ENCODE measurements at places on chromosomes 13 and 19.

- DNase-seq, result no peak
These were observed 1.7 kb downstream of the PCDH8 start for GRCh38 chr13:52846567-52847321.

- DNase-seq, result no peak
These were observed 559.0 kb downstream of the TBC1D4 start for GRCh38 chr13:74922963-74923362.

DNA sequence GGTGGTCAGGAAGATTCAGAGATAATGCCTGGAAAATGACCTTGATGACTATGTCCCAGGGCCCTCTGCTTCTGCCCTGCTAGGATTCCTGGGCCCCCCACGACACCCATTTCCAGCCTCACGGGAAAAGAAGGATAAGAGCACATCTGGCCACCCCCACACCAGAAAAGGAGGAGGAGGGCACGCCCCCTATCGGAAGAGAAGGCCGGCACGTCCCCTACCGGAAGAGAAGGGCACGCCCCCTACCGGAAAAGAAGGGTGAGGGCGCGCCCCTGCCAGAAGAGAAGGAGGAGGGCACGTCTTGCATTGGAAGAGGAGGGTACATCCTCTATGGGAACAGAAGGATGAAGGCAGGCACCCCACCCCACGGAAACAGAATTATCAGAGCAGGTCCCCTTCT is 84.3 kb downstream of the IER2 start:
- peak; percentile 66 for DNase-seq

DNA sequence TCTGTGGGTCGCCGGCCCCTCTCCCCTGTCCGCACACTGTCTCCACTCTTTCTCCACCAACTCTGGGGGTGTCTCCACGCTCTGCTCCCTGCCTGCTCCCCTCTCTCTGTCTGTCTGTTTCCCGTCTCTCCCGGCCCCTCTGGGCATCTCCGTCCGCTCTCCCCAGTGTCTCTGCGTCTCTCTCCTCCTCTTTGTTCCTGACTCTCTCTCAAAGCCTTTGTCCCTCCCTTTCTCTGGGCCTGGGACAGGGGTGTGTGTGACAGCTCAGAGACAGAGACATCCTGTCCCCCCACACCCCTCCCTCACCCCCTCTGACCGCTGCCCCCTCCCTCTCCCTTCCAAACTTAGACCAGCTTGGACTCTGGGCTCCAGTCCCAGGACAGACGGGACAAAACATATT is 668 bp upstream of the SBK3 start:
- no peak for DNase-seq

- DNase-seq, result no peak
These were observed 120.9 kb downstream of the NUFIP1 start for GRCh38 chr13:44868397-44868796.

DNA sequence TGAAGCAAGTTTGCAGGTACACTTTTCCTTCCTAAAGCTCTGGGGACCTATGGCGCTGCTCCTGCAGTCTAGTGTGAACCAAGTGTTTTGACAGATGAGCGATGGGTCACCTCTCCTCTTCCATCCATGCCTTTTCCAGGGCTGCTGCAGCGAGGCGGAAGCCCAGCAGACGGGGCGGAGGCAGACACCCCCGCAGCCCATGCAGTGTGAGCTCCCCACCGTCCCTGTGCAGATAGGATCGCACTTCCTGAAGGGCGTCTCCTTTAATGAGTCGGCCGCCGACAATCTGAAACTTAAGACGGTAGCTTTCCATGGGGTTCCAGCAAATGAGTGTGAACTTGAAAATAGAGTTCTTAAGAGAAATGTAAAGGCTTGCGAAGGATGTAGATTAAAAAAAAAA is 37.1 kb upstream of the GPI start:
- DNase-seq, result no peak

DNA sequence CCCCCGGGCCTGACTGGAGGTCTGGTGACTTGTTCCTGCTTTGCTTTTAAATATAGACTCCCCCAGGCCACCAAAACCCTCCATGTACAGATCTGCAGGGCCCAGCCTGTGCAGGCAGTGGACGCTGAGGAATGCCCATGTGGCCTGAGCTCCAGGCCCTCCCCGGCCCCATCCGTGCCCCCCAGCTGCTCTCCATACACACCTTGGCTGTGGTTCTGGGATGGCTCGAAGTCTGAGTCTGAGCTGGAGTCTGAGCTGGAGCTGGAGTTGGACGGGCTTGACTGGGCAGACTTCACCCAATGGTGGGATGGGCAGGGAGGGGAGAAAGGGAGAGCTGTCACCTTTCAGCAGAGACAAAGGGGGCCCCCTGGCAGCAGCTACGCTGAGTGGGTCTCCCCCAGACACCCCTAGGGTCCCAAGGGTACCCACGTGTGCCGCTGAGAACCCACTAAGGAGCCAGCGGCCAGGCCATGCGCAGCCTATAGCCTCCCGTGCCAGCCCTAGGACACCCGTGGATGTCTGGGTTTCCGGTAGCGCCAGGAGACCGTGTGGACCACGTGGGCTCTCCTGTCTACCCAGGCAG is 61.9 kb downstream of the MLLT1 start:
- DNase-seq, result no peak

DNA sequence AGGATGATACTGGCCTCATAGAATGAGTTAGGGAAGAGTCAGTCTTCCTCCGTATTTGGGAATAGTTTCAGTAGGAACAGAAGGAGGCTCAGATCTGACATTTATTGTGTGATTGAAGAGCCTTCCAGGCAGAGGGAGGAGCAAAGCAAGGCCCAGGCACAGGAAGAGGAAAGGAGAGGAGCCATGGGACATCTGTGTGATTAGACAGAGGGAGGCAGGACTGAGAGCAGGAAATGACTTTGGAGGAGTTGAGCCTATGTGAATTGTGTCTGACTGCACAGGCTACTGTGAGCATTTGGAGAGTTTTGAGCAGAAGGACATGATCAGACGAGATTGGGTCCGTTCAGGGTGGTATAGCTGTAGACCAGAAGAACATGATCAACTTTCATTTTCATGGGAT is 8.5 kb downstream of the SIGLEC7 start:
- DNase-seq, result no peak

- no peak for DNase-seq
These were observed 546.1 kb downstream of the SUCLA2 start for GRCh38 chr13:47454986-47455385.

- DNase-seq, result peak; percentile 78
These were observed 46.7 kb downstream of the ZNF846 start for GRCh38 chr19:9721861-9722260.

GRCh38 chr13:95267662-95268342 is 33.4 kb downstream of the ABCC4 start:
- no peak for DNase-seq

DNA sequence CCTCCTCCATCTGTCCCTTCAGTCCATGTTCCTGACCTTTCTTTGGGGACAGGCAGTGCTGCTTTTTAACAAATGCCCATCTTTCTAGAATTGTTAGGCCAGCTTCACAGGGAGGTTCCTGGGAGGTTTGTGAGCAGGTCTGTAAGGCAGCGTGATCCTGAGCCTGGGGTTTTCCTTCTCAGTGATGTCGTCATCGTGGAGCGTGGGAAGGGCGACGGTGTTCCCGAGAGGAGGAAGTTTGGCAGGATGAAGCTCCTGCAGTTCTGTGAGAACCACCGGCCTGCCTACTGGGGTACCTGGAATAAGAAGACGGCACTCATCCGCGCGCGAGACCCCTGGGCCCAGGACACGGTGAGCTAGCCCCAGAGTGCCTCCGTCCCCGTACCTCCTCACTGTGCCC is 26.8 kb downstream of the CHAF1A start:
- no peak for DNase-seq

DNA sequence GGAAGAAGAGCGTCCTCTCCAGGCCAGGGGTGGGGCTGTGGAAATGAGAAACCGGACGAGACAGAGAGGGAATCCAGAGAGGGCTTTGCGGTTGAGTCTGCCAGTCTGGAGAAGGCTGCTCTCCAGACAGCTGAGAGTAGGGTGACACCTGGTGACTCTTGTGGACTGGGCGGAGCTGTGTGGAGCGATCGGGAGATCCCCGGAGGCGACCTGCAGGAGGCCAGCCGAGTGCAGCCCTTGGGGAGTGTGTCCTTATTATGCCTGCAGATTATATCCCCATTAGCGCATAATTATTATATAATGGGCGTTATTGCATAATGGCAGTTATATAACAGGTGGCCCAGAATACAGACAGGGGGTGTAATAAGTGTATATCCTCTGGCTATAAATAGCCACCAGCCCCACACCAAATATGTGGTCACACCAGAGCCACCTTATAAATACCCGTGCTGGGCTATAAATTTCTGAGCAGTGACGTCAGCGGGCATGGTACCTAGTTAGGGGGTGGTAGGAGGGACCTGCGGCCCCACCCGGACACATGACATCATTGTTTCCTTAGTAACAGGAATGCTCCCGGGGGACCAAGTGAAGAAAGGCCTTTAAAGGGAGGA is 41.2 kb downstream of the NFIX start:
- no peak for DNase-seq

- DNase-seq, result no peak
These were observed 289.8 kb downstream of the MTUS2 start for GRCh38 chr13:29109987-29110386.

DNA sequence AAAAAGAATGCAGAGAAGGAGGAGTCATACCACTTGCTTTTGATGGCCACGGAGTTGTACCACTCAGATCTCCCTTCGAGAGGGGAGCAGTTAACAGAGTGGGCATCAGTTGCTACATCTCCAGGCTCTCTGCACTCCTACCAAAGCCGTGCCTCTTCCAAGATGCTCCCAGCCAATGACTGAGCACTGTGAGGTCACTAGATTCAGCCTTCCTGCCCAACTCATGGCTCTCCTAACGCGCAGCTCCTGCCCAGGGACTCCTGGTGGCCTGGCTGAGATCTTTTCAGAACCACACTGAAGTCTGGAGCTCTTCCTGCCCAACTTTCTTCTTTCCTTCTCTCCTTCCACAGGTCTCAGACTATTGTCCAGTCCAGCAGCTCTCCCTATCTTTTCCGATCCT is 66.7 kb downstream of the LHFPL6 start:
- no peak for DNase-seq

GRCh38 chr19:57233207-57233606 is 2.4 kb downstream of the AURKC start:
- DNase-seq, result peak; percentile 24

- no peak for DNase-seq
These were observed 10.6 kb downstream of the POU2F2 start for GRCh38 chr19:42121656-42122069.
